Bronchial epithelial cell (primary cell): ENCODE measurements at places on chromosomes 4 and X. TPM values are rescaled to one million over a fixed set of nuclear protein-coding genes. Genes with fewer than 3 reads are reported as not detected.

Gene CT45A3
- not detected in 2 replicates for total RNA-seq

Gene TMPRSS11E
- 9.2 and 45.2 TPM in 2 replicates for total RNA-seq

Gene OTUD6A
- total RNA-seq: not detected in 2 replicates

Gene ATP1B4
- total RNA-seq: not detected in 2 replicates

Gene GSX2
- not detected in 2 replicates for total RNA-seq

Gene ADH1A
- not detected in 2 replicates for total RNA-seq

Gene PRR32
- not detected in 2 replicates for total RNA-seq

Gene WDR44
- 7.1 and 9.7 TPM in 2 replicates for total RNA-seq

Gene NHSL2
- total RNA-seq: not detected in 2 replicates

Gene ANTXR2
- total RNA-seq: 17.2 and 35.5 TPM in 2 replicates

Gene SPOCK3
- 0.53 and 1.0 TPM in 2 replicates for total RNA-seq

Gene HPSE
- 2.6 and 9.7 TPM in 2 replicates for total RNA-seq

Gene VSIG4
- total RNA-seq: not detected in 2 replicates

Gene FRG2
- total RNA-seq: not detected in 2 replicates

Gene GAGE12J
- not detected in 2 replicates for total RNA-seq

DNA sequence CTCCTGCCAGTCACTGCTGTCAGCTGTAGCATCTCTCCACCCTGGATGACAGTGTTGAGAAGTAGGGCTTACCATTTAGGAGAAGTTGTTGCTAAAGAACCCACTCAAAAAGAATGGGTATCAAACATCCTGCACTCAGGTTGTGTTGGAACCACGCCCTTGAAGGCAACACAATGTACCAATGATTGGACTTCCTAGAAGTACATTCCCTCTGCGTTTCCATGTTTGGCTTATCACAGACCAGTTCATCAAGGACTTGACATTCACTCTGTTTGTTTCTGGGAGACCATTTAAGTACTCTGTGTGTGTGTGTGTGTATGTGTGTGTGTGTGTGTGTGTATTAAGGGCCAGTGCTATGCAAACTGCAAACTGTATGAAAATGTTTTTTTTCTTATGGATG is 200.6 kb upstream of the GATB start:
- no peak for DNase-seq

GRCh38 chr4:20926529-20926928 is 226.3 kb downstream of the PACRGL start:
- DNase-seq: no peak

DNA sequence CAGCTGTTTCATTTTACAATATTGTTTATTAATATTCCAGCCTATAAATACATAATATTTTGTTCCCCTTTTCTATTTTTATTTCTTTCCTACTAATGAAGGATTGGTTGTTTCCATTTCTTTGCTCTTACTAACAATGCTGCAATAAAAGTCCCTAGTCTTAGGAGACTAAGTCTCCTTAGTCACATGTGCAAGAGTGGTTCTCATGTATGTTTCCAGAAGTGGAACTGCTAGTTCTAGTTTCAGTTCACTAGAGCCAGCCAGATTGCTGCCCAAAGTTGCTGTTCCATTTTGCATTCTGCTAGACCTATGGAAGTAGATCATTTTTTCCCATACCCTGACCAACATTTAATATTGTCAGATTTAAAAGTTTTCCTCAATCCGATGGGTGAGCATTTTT is 44.3 kb downstream of the CNGA1 start:
- no peak for DNase-seq

GRCh38 chr4:26877961-26878360 is 17.3 kb downstream of the STIM2 start:
- DNase-seq: no peak

- peak; percentile 50 for DNase-seq
These were observed 98.7 kb downstream of the CFAP299 start for GRCh38 chr4:80434238-80434637.

DNA sequence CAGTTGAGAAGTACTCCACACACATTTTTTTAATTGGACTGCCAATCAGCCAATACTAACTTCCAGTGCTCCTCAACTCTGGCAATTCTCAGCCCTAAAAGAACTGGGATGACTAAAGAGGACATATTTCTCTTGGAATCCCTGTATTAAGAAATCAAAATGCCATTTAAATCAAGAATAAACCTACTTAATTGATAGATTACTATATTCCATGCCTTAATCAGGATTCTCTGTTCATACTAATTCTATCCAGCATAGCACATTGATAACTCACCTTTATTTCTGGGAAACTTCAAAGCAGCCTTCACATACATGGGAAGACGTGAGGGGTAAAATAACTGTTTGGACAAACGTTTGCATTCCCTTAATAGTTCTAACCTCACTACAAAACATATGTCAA is 93.0 kb upstream of the DKK2 start:
- DNase-seq: no peak

- no peak for DNase-seq
These were observed 16.0 kb upstream of the UGT8 start for GRCh38 chr4:114582621-114583020.

DNA sequence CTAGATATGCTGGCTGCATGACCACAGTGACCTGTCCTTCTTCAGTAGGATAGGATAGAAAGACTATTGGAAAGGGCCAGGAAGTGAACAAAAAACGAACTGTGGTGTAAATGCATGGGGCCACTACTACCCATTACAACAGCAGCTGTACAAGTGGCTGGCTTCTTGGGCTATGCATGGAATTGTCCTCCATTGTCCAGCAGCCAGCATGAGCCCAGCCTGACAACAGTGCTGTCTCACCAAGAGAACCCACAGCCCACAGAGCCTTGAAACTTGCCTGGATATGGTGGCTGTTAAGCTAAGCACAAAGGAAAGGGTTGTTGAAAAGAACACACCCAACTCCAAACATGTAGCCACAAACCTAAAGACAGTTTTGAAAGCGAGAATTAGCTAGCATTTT is 330.2 kb upstream of the F9 start:
- DNase-seq: no peak

- peak; percentile 93 for DNase-seq
These were observed 26.2 kb downstream of the ATXN3L start for GRCh38 chrX:13293700-13294099.

GRCh38 chrX:102840871-102841705 is 96.0 kb upstream of the RAB40AL start:
- DNase-seq: peak; percentile 36

DNA sequence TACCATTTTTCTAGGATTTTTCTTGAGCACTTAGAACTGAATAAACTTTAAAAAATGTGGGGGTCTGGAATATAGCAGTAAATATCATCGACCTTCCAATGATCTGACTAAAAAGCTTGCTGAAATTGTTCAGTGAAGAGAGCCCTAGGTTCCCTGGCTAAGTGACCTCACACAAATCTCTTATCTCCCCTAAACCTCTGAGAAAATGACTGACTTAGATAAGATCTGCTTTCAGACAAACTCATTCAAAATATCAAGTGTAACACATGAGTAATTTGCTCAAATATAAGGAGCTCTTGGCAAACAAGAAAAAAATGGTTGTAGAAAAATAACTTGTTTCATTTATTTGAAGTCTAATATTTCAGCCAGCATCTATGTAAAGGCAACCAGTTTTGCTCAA is 441.7 kb upstream of the SLIT2 start:
- no peak for DNase-seq

GRCh38 chr4:2931512-2932301 is 31.5 kb downstream of the NOP14 start:
- DNase-seq: no peak

GRCh38 chrX:10556405-10556804 is 64.0 kb downstream of the MID1 start:
- no peak for DNase-seq

DNA sequence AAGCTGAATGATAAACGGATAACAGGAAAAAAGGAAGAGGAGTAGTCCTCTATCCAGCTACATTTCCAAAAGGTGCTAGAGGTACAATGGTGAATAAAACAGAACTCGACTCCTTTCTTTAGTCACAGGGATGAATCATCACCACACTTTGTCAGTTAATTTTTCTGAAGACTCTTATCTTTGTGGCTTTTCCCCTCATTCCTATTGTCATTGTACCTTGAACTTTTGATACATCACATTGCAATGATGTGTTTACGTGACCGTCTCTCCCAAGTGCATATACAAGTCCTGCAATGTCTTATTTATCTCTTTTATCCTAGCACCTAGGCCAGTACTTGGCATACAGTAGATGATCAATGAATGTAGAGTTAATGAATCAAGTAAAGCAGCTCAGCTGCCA is 134.7 kb downstream of the LHFPL1 start:
- no peak for DNase-seq

- DNase-seq: no peak
These were observed 74.4 kb downstream of the CASP3 start for GRCh38 chr4:184574861-184575260.

GRCh38 chr4:125994430-125994829 is 679.7 kb downstream of the FAT4 start:
- DNase-seq: no peak

DNA sequence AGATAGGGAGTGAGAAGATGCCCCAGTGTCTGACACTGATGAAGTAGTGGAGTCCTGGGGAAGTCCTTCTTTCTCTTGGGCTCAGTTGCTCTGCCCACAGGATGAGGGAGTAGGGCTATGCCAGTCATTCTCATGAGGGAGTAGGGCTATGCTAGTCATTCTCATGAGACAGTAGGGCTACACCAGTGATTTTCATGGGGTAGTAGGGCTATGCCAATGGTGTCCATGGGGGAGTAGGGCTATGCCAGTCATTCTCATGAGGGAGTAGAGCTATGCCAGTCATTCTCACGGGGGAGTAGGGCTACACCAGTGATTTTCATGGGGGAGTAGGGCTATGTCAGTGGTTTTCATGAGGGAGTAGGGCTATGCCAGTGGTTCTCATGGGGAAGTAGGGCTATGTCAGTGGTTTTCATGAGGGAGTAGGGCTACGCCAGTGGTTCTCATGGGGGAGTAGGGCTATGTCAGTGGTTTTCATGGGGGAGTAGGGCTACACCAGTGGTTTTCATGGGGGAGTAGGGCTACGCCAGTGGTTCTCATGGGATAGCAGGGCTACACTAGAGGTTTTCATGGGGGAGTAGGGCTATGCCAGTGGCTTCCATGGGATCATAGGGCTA is 43.3 kb upstream of the SOD3 start:
- DNase-seq: no peak

DNA sequence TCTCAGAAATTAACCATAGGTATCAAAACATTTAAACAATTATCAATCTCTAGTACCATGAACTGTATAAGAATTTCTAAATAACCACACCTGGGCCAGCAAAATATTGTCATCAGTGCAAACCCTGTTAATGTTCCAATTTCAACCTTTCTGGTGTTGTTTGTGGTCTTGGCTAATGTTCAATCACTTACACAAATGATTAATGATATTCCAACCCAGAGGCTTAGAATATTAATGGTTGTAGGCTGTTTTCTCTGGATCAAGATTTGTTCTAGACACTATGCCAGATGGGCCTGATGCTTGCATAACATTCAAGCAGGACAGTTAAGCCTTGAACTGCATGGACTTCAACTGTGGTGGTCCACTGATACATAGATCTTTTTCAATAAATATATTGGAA is 69.1 kb downstream of the HS3ST1 start:
- DNase-seq: no peak

DNA sequence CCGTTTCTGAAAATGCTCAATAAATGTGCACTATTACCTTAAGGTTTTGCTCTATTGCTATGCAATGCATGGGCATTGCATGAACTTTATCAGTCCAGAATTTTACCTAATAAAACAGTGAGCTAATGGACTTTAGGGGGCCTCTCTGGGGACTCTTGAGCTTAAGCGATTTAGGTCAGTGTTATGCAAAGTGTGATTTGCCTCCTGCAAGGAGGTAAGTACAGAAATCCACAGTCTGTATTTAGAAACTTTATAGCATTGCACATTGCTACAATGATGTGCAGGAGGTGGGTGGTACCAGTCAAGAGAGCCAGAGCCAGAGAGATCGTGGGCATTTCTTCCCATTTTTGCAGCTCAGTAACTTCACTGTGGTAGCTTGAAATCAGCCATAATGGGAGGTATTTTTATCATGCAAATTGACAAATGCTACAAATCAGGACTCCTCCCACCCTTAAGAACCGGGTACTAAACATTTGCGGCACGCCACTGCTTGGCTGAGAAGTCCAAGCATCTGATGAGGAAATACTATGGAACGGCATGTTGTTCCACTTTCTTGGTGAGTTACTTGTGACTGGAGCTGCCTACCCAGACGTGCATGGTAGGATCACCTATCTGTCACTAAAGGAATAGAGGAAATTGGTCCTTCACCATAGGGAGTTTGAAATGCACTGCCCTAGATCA is 174.6 kb upstream of the PGRMC2 start:
- no peak for DNase-seq

DNA sequence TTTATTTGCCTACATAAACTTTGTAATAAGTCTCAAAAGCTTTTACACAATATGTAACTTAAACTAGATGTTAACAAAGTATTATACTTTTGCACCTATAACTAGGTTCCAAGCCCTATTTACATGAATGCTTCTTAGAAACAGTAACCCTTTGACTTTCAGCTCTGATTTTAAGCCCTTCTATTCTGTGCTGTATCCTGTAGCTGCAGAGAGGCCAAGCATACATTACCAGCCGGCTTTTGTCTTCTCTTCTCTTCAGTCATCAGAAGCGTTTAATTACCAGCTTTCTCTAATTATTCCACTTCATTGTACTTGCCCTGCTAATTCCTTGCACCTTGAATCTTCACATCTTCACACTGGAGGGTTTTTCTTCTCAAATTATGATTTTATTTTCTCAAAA is 403.1 kb downstream of the PDGFC start:
- no peak for DNase-seq

DNA sequence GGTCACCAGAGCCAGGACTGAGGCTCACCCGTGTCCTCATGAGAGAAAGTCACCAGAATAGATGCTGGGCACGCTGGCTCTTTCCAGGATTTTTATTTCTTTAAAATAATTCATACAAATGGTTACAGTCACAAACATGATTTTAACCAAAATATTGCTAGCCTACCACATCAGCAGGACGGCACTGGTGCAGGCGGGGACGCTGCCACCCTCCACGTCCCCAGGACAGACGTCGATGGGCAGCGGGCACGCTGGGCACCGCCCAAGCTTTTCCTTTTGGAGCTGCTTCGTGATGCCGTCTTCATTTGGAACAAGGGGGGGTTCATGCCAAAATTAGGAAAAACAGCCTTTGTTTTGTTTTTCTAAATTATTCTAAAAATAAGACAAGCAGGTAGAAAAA is 37.6 kb downstream of the CTBP1 start:
- no peak for DNase-seq

- DNase-seq: no peak
These were observed 55.1 kb upstream of the BCOR start for GRCh38 chrX:40152741-40153344.

GRCh38 chr4:58688568-58688967 is 1578.4 kb upstream of the IGFBP7 start:
- no peak for DNase-seq

- DNase-seq: no peak
These were observed 8.3 kb downstream of the TMEM33 start for GRCh38 chr4:41943506-41943905.

DNA sequence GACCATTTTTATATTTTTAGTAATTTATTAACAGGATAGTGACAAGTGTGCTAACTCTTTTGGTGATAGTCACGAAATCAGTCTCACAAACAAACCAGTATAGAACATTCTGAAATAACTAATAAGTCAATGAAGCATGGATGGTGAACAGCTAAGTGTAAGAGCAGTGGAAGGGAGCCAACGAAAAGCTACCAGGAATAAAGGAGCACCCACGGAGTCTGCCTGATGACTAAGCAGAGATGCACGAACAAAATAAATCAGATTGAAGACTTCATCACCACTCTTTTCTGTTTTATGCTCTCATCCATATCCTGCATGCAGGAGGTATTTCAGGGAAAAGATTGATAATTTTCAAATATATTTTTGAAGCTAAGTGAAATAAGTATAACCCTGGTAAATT is 891.1 kb upstream of the HS3ST1 start:
- DNase-seq: no peak
